Fibroblast of pulmonary artery (primary cell): ENCODE measurements at places on chromosomes 6 and 20.

GRCh38 chr20:4677846-4678245 is 43.9 kb upstream of the PRND start:
- DNase-seq: no peak

DNA sequence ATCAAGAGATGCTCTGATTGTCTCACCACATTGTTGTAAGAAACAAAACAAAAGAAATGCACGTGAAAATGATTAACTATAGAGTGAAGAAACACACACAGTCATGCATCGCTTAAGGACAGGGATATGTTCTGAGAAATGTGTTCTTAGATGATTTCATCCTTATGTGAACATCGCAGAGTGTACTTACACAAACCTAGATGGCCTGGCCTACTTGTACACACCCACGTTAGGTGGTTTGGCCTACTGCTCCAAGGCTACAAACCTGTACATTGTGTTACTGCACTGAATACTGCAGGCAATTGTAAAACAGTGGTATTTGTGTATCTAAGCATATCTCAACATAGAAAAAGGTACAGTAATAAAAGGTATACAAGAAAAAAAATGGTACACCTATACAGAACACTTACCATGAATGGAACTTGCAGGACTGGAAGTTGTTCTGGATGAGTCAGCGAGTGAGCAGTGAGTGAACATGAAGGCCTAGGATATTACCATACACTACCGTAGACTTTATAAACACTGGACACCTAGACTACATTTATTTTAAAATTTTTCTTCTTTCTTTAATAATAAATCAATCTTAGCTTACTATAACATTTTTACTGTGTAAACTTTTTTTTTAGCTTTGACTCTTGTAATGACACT is 48.6 kb downstream of the FKBP5 start:
- no peak for DNase-seq

DNA sequence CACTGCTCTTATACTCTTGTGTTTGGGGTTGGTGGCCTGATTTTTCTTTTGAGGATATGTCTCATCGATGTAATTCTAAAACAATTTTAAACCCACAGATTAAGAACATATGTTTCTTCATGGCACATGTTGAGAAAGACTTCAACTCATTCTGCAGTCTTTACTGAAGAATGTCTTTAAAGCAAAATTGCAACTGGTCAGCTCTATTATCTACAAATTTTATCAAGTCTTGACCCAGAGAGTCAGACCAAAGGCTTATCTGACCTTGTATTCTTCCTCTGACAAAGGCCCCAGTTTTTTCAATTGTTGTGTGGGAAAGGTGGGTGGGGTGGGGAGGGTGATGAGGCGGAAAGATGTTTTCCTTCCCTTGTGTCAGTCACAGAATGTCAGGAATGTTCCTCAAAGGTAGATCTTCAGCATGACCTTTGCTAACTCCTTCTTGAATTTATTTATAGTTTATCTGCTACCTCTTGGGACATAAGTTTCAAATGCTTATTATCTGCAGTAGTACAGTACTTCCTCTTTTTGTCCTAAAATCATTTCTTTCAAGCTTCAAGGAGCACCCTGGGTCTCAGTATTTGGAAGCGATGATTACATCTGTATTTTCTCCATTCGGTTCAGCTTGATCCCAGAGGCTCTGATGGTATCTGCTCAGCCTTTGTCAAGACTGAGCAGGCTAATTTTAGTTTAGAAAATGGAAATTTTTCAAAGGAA is 63.2 kb upstream of the TIAM2 start:
- DNase-seq: peak; percentile 16

GRCh38 chr6:11923621-11924020 is 88.5 kb upstream of the HIVEP1 start:
- DNase-seq: no peak

GRCh38 chr6:154229786-154230185 is 126.8 kb downstream of the IPCEF1 start:
- DNase-seq: no peak

DNA sequence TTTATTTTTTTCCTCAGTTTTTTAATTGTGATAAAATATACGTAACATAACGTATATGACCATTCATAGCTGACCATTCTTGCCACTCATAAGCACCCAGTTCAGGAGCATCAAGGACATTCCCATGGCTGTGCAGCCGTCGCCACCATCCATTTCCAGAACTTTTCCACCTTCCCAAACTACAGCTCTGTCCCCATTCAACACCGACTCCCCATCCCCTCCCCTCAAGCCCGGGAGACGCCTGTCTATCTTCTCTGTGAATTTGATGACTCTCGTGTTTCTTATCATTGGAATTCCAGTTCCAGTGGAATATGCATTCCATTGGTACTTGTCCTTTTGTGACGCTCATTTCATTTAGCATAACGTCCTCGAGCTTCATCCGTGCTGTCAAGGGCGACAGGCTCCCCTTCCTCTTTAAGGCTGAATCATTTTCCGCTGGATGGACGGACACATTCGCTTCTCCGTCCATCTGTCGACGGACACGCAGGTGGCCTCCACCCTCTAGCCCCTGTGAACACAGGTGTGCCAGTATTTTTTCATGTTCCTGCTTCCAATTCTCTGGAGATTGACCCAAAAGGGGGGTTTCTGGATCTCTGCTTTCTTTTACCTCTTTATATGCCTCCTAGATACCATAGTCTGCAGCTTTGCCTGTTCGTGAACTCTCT is 88.1 kb downstream of the YTHDF1 start:
- no peak for DNase-seq

- no peak for DNase-seq
These were observed 18.0 kb downstream of the KHDC1L start for GRCh38 chr6:73207221-73207837.

DNA sequence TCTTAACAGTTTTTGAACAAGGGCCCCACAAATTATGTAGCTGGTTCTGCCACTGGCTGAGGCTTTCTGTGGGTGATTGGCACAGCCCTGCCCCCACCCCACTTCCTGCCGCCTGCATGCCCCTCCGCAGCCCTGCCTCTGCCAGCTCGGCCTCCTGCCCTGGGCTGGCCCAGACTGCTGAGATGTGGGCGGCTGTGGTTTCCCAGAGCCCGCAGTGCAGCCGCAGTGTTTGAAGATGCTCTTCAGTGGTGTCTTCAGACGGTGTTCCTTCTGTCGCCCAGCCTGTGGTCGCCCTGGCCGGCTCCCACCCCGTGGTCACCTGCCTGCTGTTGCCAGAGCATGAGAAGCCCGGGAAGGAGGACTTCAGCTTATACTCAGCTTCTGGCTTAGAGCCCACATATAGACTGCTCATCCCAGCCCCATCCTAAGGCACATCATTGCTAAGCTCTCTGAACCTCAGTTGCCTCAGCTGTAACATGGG is 154.3 kb downstream of the VEGFA start:
- DNase-seq: no peak

GRCh38 chr6:1527073-1527457 is 82.7 kb upstream of the FOXC1 start:
- DNase-seq: peak; percentile 49

DNA sequence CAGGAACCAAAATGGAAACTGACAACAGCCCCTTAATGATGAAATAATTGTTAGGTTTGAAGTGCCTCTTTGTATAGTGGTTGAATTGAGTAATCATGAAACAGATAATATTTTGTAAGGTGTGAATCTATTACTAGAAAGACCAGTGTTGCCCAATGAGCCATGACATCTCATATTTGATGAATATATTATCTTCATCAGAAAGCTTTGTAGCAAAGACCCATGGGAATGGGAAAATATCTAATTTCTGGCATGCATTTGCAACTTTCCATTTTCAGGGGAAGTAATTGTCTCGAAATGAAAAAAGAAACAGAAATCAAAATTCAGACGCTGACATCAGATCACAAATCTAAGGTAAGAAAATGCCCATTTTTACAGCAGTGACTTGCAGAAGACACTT is 57.3 kb upstream of the LAMP5 start:
- no peak for DNase-seq

DNA sequence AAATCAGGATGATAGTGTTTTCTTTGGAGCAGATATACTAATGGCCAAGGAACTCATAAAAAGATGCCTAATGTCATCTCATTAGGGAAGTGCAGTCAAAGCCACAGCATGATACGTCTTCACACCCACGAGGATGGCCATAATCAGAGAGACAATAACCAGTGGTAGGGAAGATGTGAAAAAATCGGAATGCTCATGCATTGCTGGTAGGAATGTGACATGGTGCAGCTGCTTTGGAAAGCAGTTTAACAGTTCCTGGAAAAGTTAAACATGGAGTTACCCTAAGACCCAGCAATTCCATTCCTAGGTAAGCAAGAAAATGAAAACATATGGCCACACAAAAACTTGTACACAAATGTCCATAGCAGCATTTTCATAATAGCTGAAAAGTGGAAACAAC is 29.9 kb downstream of the BCAS1 start:
- no peak for DNase-seq

DNA sequence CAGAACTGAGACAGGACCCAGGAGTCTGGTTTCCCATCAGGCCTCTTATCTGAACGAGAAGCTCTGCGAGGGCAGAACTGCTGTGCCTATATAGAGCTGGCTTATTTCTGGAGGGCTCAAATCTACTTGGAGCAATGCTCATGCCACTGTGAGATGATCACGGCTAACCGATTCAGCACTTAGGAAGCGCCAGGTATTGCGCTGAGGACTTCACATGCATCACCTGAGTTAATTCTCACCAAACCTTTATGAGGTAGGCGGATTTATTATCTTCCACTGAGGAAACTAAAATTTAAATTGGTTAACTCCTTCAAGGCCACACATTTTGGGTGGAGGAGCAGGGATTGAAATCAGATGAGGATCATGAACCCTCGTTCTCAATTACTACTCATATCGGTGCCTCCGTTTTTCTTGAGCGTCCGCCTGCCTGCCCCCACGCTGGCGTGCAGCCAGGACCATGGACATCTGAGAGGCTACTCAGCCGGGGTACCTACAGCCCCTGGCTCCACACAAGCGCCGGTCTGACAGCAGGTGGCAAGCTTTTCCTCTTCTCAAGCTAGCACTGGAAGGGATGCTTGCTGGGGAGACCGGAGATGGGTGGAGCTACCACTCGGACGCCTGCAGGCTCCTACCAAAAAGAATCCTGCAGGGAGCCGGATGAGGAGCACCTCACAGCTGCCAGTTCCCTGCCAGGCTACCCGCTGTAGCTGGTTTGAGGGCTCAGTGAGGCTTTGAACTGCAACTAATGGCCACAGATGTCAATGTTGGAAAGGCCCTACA is 1.0 kb upstream of the PCIF1 start:
- DNase-seq: peak; percentile 74

- no peak for DNase-seq
These were observed 8.3 kb downstream of the CCM2L start for GRCh38 chr20:32018269-32019155.

GRCh38 chr6:146598772-146599405 is at the start of gene ADGB:
TSS of gene ADGB (plus strand) at chr6:146598972. CDS start at chr6:146599041, 69 bp downstream.
- DNase-seq: peak; percentile 59

- DNase-seq: peak; percentile 77
These were observed 13.5 kb downstream of the HAO1 start for GRCh38 chr20:7926767-7927166.

- DNase-seq: no peak
These were observed 42.0 kb downstream of the ADGRB3 start for GRCh38 chr6:68677058-68677457.

DNA sequence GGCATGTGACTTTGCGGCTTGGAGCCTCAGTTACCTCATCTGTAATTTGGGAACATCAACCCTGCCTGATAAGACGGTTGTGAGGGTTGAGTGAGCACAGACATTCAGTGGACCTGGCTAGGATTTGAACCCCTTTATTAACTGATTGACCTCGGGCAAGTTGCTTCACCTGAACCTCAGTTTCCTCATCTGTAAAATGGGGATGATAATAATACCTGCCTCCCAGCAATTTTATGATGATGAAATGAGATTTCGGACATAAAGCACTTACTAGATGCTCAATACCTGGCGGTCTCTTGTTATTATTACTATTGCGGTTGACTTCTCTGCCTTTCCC is 51.5 kb downstream of the CEBPB start:
- no peak for DNase-seq

DNA sequence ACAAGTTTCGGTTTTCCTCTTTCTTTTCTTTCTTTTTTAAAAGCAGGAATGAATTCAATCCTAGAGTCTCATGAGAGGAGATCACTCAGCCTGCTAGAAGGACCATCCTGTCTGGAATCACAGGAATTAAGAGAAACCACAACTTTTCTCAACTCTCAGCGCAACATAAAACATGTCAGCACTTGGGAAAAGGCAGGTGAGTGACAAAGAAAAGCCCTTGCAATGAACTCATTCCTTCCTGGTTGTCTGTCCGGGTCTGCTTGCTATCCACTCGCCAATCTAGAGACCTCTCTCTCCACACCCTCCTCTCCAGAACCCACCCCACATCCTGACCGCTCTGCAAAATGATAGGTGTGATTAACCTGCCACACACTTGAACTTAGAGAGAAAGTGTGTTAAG is 253.8 kb downstream of the LY86 start:
- no peak for DNase-seq

DNA sequence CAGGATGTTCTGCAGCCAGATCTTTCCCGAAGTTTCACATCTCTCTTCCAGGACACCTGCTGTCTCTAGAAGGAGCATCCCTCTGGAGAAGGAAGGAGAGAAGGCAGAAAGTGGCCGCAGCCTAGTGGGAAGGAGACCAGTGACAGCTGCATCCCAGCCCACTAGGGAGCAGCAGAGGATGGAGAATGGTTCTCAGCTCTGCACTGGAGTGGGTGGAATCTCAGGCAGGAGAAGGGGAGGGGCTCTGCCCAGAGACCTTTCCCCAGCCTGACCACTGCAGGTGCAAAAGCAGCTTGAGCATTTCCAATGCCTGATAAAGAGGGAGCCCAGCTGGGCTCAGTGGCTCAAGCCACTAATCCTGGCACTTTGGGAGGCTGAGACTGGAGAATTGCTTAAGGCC is 32.3 kb downstream of the NCR2 start:
- DNase-seq: peak; percentile 57

DNA sequence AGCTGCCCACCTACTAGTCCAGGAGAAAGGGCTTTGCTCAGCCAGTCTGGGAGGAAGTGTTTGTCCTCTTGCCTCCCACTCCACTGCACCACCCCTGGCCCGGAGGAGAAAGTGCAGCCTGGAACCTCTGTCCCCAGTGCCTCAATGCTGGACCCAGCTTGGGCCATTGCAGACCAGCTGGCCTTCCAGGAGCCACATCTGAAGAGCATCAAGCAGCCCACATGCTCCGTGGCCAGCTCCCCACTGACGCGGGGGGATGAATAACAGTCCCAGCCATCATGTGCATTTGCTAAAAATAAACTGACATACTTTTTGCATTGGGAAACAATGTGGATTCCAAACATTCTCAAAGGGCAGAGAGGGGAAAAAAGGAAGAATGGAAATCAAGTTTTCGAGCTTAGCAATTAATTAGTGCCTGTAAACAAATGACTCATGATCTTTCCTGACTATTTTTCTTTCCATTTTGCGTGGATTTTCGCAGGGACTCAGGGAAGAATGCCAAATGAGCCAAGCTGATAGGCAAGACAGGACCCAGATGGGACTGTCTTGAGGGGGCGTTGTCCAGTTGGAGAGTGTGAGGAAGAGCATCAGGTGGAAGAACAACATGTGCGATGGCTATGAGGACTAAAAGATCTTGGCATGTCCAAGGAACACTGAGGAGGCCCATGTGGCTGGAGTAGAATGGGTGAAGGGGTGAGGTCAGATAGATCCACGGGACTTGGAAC is 34.1 kb downstream of the CEBPB start:
- DNase-seq: peak; percentile 94
